ENCODE measurements at places on chromosomes 5 and 9.

DNA sequence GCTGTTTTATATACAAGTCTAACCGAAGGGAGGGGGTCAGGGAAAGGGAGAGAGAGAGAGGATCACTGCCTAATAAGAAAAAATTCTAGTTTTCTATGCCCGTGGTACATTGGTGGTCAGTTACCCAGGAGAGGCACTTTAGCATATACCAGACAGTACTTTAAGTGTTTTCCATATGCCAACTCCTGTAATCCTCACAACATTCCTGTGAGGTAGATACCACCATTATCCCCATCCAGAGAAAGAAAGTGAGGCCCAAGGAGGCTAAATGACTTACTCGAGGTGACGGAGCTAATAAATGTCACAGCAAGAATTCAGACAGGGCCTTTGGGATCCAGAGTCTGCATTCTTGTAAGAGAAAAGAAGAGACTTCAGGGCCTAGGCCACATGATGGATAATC, 161.8 kb downstream of the NTRK2 start:
- no peak for DNase-seq

- DNase-seq: peak; percentile 52
Measured at GRCh38 chr9:99056886-99057664, 47.8 kb upstream of the TGFBR1 start.

GRCh38 chr5:146447734-146448380, 724 bp downstream of the TCERG1 start:
- no peak for DNase-seq

GRCh38 chr5:4735261-4735660, 404.9 kb upstream of the ADAMTS16 start:
- DNase-seq: no peak

DNA sequence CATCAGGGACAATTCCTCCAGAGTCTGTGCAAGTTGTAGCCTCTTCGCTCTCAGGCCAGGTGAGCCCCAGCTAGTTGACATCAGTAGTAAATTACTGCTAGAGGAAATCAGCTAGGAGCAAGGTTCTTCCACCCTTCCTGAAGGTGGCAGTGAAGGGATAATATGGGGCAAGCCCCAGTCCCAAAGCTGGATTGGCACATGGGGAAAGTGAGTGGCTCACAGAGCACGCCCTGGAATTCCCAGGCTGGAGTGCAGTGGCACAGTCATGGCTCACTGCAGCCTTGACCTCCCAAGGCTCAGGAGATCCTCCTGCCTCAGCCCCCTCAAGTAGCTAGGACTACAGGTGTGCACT, 82.1 kb downstream of the CYFIP2 start:
- DNase-seq: no peak

GRCh38 chr5:56977021-56977420, 25.1 kb upstream of the MIER3 start:
- no peak for DNase-seq

GRCh38 chr9:29285818-29286217, 1712.5 kb upstream of the C9orf72 start:
- no peak for DNase-seq

GRCh38 chr9:119577881-119578280, 208.6 kb upstream of the BRINP1 start:
- DNase-seq: no peak

GRCh38 chr9:6794936-6795335, 37.2 kb downstream of the KDM4C start:
- DNase-seq: no peak

DNA sequence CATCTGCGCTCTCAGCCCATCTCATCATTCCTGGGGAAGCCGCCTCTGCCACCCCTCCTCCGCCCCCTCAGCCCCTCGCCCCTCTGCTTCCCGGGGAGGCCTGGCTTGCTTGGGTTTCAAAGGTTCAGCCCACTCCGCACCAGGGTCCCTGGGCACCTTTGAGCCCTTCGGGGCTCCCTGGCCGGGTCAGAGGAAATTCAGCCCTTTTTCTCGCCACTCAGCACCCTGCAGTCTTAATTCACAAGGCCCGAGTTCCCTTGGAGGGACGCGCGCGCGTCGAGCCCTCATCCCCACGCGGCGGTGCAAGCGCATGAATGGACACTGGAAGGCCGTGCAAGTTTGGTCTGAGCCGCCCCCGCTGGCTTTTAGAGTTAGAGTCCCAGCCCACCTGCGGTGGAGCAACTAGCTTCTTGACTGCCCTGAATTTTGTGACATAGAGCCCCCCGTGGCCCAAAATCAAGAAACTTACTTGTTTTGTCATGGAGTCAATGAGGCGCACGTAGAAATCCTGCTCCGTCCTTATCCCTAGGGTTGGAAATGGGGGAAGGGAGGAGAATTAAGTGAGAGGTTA, 4.5 kb downstream of the EBF1 start:
- DNase-seq: no peak

GRCh38 chr5:173069671-173070070, 13.5 kb downstream of the CREBRF start:
- DNase-seq: no peak

DNA sequence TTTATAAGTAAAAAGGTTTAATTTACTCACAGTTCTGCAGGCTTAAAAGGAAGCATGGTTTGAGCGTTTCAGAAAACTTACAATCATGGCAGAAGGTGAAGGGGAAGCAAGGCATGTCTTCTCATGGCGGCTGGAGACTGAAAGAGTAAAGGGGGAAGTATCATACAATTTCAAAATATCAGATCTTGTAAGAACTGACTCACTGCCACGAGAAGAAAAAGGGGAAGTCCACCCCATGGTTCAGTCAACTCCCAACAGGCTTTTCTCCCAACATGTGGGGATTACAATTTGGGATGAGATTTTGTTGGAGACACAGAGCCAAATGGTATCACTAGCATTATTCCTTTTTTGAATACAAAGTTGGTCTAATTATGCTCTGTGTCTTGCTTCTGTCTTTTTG, 627.9 kb upstream of the ST8SIA4 start:
- no peak for DNase-seq

- DNase-seq: no peak
Measured at GRCh38 chr5:93330506-93330905, 250.5 kb downstream of the NR2F1-AS1 start.

GRCh38 chr9:134919303-134919702, 1.6 kb upstream of the FCN1 start:
- DNase-seq: no peak

GRCh38 chr9:133843250-133843649, 105.1 kb upstream of the SARDH start:
- no peak for DNase-seq

DNA sequence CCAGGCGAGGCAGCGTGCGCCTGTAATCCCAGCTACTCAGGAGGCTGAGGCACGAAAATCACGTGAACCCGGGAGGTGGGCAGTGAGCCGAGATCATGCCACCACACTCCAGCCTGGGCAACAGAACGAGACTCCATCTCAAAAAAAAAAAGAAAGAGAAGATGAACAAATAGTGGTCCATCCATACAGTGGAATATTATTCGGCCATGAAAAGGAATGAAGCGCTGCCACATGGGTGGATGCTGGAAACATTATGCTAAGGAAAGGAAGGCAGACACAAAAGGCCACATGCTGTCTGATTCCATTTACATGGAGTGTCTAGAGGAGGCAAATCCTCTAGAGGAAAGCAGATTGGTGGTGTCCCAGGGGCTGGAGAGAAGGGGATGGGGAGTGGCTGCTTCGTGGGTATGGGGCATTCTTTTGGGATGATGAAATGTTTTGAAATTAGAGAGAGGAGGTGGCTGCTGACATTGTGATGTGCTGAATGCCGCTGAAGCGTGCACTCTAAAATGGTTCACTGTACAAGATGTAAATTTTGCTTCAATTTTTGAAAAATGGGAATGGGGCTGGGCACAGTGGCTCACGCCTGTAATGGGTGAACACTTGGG, 17.0 kb downstream of the PLPP7 start:
- no peak for DNase-seq

- DNase-seq: no peak
Measured at GRCh38 chr9:77066388-77066787, 46.9 kb downstream of the FOXB2 start.

DNA sequence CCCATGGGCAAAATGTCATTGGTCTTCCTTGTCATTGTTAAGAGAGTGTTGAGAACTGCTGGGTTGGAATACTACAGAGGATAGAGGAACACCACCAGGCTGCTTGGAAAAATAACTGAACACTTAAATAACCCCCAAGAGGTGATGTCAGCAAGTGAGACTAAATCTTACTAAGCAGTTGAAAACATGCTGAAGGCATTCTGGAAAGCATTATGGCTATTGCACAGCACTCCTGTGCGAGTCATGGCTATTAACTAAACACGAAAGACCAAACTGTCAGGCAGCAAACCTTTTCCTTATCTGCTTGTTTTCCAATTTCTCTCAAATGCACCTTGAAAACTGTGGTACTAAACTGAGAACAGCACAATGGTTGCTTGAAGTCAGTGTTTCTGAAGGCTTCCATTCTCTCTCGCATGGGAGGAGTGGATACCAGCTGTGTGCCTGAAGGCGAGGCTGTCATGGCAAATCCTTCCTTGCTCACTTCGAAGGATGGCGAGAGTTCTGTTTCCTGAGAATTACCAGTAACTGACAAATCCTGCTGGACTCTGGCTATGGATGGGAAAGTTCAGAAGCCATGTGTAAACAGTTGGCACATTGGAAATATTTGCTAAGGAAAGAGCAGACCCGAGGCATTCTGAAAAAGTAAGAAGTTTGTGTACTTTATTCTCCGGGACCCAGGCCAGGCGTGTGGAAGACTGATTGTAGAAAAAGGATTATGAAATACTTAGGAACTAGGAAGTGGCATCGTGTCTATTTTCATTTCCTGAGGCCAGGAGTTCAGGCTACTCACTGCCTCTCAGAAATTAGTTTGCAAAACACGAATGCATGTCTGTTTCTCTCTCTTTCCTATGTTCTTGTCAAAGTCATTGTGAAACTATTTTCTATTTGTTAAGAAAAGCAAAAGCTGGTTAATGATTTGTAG, 182.1 kb downstream of the DMRT2 start:
- DNase-seq: no peak

DNA sequence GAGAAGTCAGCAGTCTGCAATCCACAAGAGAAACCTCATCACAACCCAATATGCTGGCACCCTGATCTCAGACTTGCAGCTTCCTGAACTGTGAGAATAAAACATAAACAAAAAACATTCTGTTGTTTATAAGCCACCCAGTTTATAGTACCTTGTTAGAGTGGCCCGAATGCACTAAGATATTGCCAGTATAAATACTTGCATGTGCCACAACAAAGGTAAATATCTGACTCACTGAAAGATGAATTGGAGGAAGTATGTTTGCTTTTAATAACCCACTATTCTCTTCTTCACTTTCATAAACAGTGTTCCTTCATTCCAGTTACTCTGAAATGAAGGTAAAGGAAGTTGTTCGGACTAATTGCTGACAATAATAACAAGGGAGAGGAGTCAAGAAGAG, 1163.4 kb upstream of the CDH6 start:
- no peak for DNase-seq

DNA sequence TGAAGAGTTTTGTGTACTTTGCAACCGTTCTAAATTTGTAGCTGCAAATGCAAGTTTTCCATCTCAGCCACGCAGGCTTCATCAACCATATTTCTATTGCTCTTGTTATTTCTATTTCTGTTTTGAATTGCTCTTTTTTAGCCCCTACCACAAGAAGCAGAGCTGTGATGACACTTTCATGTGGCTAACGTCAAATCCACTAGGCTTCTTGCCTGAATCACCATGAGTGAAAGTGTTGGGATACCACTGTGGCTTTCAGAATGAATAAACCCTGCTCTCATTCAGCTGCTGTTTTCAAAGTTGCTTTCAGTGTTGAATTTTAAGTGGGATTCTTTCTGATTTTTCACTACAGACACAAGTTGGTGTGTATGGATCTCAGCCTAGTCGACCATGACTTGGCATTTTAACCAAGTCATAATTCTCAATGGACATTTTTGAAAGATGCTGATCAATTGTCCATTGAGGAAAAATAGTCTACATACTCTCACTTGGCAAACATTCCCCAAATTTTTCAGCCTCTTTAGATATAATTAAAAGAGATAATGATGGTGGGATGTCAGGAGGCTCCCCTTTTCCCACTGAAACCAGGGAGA, 41.0 kb upstream of the MTAP start:
- DNase-seq: no peak

Data from activated CD4-positive, alpha-beta T cell treated with anti-CD3 and anti-CD28 coated beads, Interleukin-2, amount 50 U/mL, for 24 hours (primary cell).